CD4-positive, alpha-beta T cell treated with Interleukin-17A for 4 hours (primary cell): ENCODE measurements at places on chromosomes 16 and 17.

DNA sequence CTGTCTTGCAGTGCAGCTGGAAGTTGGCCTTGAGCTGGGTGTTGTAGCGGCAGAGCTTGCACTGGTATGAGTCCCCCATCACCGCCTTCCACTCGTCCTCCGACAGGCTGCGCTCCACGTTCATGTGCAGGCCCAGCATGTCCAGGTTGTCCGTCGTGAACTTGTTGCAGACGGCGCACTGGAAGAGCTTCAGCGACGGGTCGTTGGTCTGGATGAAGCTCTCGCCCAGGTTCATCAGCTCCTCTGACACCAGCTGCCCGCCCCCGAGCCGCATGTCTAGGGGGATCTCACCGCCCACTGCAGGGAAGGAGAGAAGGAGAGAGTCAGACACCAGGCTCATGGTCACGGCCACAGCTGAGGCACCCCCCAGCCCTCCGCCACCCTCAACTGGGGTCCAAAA is 97.3 kb downstream of the ZFHX3 start:
- DNase-seq: no peak

DNA sequence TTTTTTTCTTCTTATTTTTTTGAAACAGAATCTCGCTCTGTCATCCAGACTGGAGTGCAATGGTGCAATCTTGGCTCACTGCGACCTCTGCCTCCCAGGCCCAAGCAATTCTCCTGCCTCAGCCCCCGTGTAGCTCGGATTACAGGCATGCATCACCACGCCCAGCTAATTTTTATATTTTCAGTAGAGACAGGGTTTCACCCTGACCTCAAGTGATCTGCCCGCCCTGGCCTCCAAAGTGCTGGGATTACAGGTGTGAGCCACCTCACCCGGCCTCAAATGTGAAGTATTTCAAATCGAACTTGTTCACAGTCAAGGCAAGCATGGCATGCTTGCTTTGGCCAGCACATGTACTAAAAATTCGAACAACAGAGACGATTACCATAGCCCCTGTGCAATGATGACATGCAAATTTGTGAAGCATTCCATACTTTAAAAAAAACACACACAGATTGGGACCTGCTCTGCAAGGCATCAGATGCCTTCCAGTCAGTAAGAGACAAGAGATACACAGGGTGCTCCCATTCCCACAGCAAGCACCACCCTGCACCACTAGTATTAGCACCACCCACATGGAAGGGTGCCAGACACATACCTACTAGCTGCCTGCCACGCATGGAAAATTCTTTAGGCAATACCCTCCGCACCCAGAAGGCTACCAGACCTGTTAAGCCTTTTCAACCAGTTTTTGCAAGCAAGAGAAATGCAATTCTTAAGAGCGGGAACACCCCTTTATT is 47.2 kb downstream of the ANKRD11 start:
- DNase-seq: peak; percentile 47

DNA sequence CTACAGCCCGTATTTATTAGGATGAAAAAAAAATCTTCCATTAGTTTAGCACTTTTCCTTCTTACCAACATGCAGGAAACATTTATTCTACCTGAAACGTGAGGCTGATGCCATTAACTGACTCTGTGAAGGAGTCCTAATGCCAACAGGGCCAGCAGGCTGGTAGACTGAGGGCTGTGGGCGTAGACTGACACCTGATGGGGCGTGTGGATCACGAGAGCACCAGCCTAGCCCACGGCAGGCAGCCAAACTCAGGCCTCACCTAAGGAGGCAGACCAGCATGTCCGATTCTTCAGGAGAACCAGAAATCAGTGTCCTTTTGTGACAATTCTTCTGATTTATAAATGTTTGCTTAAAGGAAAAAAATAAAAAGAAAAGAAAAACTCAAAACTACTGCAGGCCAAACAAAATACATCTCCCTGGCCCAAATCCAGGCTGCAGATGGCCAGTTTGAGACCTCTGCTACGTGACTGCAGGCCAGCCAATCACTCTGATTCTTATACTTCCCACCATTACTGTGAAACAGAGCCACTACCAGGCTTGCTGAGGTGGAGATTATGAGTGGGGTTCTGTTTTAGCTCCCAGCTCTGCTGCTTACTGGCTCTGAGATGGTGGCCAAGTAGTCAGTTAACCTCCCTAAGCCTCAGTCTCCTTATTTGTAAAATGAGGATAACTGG is 66.5 kb downstream of the GNAO1 start:
- no peak for DNase-seq

DNA sequence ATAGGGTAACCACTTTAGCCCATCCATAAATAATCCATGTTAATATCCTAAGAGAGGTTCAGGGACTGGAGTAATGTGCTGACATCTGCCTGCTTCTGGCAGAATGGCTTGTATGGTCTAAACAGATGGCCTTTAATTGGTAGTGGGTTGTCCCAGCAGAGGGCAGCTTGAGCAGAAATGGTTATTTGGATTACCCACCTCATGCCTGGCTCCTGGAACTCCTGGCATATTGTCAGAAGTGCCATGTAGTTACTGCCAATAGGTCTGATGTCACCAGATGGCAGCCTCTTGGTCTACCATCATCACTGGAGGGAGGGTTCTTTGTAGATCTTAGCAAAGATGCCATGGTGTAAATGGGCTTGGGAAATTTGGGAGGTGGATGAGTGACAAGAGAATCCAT is 157.5 kb upstream of the SOX9 start:
- DNase-seq: no peak

GRCh38 chr17:6047966-6048365 is 22.2 kb upstream of the WSCD1 start:
- DNase-seq: no peak

GRCh38 chr16:78681743-78682142 is 582.3 kb downstream of the WWOX start:
- DNase-seq: no peak

DNA sequence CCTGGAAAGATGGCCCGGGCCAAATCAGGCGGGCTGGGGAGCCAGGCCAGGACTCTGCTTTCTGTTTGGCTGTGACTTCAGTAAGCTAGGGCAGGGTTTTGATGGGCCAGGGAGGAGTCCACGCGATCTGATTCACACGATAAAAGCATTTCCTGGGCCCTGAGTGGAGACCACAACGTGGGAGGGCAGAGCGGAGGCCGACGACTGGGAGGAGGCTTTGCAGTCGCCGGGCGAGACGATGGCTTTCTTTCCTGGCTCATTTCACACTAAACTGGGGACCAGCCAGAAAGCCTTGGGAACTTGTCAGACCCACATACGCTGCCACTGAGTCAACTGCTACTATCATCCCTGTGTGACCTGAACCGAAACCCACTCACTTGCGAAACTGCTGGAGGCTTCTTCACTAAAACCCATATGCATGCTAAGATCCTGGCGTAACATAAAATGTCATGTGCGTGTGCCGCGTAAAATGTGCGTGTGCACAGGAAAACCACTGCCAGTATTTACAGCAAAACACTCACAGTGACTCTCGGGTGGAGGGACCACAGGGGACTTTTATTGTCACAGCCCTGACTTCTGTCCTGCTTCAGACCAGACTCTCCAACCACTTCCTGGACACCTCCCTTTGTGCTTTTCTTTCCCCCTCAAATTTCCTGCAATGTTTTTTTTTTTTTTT is 14.2 kb upstream of the RHBDF2 start:
- peak; percentile 87 for DNase-seq

DNA sequence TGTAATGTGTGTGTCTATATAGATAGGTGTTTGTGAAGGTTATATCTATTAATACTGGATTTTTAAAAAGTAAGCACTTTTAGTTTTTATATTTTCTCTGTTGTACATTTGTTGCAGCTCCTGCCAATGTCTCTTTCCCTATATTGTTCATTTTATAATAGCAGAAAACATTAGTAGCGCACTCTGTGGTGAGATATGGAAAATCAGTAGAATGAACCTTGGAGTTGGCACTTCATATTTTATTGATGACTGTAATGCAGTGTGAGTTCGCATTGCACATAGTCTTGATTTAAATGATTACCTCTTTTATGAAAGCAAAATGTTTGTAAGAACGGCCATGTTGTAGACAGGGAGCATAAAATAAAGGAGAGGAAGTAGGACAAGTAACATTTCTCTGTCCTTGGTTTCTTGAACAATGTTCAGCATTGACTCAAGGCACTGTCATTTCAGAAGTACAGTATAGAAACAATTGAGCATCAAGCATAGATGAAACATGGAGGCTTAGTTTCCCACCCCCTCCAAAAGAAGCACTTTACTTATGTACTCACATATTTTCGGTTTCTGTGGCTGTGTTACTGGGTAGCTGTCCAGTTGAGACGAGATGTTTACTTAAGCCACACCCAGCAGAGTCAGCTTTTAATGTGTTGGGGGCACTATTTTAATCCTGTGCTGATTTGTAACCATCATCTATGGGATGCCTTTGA is 74.0 kb downstream of the TANC2 start:
- DNase-seq: no peak

- no peak for DNase-seq
Observed at GRCh38 chr17:73560661-73561060, 83.6 kb downstream of the SDK2 start.

- DNase-seq: no peak
Observed at GRCh38 chr17:74903034-74903433, 9.6 kb upstream of the FADS6 start.

GRCh38 chr17:64091116-64091515 is 38.8 kb downstream of the ERN1 start:
- DNase-seq: peak; percentile 14

GRCh38 chr16:29230671-29231096 is 175.8 kb downstream of the NPIPB11 start:
- DNase-seq: no peak

- DNase-seq: no peak
Observed at GRCh38 chr16:78242239-78242630, 142.8 kb downstream of the WWOX start.

GRCh38 chr16:8729779-8730334 is 55.4 kb downstream of the ABAT start:
- no peak for DNase-seq

DNA sequence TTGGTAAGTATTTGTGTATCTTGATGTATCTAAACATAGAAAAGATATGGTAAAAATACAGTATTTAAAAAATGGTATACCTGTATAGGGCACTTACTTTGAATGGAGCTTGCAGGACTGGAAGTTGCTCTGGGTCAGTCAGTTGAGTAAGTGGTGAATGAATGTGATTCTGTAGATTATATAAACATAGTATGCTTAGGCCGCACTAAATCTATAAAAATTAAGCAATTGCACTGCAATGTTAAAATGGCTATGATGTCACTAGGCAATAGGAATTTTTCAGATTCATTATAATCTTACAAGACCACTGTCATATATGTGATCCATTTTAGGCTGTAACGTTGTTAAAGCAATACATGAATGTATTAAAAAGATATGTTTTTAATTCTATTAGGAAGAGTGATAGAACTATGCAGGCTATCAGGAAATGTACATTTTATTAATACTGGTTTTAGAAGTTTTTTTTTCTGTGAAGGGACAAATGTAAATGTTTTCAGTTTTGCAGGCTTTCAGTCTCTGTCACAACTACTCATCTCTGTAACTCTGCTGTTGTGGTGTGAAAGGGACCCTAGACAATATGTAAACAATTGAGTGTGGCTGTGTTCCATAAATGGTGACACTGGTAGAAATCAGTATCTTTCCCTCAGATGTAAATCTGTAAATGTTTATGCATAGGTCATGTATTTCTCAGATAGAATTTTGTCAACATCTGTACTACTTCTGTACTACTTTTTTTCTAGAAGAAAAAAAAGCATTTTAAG is 10.5 kb downstream of the CBFB start:
- DNase-seq: no peak

DNA sequence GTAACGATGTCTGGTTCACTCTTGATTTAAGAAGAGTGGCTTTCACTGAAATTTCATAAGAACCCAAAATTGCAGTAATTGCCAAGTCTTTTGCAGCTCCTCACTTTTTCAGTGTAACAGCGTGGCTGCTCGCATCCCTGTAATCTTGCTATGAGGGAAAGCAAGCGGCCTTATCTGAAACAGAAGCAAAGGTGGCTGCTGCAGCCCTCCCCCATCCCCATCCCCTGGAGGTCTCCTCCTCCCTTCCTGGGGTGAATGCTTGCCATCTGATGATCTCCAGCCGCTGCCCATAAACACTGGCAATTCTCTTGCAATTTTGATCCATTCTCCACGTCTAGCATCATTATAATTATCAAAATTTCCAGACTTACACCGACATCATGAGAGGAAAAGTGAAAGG is 182.5 kb upstream of the ASIC2 start:
- no peak for DNase-seq

DNA sequence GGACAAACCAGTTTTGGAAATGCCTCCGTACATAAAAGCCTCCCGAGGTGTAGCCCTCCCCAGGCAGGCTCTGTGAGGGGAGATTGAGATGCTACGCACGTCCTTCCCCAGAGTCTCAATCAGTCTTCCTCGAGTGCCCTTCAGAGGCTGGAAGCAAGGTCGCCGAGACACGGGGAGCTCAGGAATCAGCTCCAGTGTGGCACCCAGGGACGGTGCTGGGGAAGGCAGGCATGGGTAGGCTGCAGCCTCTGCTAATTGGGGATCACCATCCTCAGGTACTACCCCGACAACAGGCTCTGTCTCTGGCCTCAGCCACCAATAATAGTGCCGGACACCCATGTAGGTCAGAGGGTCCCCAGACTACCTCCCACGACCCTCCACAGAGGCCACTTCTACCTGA is 28.1 kb upstream of the GSG1L start:
- no peak for DNase-seq

GRCh38 chr16:88939972-88940861 is 36.8 kb downstream of the CBFA2T3 start:
- DNase-seq: no peak

DNA sequence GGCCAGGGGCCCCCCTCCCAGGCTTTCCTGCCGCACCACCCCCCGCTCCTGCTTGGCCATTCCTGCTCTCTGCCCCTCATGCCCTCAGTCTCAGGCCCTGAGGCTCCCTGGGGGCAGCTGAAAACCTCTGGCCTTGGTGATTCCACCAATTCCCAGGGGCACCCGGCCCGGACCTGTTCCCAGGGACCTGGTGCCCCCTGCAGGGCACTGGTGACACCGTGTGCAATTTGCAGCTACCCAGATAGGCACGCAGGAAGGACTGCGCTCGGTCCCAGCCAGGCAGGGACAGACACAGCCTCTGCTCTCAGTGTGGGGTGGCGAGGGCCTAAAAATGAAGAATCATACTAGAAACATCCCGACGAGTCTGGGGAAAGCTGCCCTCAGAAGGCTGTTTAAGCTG is 13.4 kb downstream of the WFDC1 start:
- no peak for DNase-seq

DNA sequence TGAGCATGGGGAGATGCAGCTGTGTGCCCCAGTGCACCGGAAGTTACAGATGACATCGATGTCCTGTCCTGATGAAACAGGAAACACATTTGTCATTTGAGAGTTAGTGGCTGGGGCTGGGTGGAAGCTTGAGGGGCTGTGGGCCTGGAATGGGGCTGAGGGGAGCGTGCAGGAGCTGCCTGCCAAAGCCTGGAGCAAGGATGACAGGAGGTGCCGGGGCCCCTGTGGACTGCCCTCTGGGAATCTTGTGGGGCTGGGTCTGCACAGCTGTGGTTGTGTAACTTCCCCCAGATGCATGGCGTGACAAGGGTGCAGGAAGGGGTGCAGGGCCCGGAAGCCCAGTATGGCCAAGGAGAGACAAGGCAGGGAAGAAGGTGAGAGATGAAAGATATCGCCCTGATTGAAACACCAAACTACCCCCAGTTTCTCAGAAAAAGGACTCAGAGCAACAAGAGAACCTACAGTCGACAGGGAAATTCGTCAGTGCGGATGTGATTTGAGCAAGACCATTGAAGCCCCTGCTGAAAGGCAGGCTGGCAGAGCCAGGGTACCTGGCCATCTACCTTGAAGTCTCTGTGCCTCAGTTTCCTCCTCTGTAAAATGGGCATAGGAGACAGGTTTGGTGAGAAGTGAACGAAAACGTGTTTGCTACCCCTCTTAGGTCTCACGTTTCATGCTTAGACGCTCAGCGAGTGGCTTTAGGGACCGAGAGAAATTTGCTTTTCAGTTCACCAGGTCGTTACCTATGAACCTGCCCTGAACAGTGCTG is 8.8 kb downstream of the MMP25 start:
- peak; percentile 40 for DNase-seq
